Activated T-helper 1 cell treated with anti-CD3 and anti-CD28 coated beads, Interleukin-12 subunit alpha, Interleukin-12 subunit beta, Interleukin-2, Interleukin-4 antibody, amounts not matched to agents 30 ng/mL and 10 ng/mL and 1 ng/mL, durations not matched to agents 14 hours and 24 hours and 36 hours (primary cell): ENCODE measurements at places on chromosomes 12 and 14.

- H3K36me3 ChIP-seq = no peaks in the 10 kb centered on the region
- H3K27ac ChIP-seq = no peak overlapping the region
- no peak for DNase-seq
- peaks cover 14% of the 10 kb centered on the region for H3K4me1 ChIP-seq
- H3K27me3 ChIP-seq = peaks cover 19% of the 10 kb centered on the region
Observed at GRCh38 chr12:100567945-100568344, 5.5 kb upstream of the GAS2L3 start.

- no peak for DNase-seq
- no peaks in the 10 kb centered on the region for H3K4me1 ChIP-seq
- H3K36me3 ChIP-seq = no peaks in the 10 kb centered on the region
- no peak overlapping the region for H3K27ac ChIP-seq
- no peak overlapping the region for H3K4me3 ChIP-seq
Observed at GRCh38 chr12:71472441-71472911, 32.9 kb downstream of the LGR5 start.

GRCh38 chr12:765840-766239 is 13.5 kb downstream of the WNK1 start:
- peaks cover 31% of the 10 kb centered on the region for H3K4me1 ChIP-seq
- peak overlapping the region; percentile 18 for H3K27ac ChIP-seq
- H3K4me3 ChIP-seq = no peak overlapping the region
- DNase-seq = no peak
- no peaks in the 10 kb centered on the region for H3K27me3 ChIP-seq

DNA sequence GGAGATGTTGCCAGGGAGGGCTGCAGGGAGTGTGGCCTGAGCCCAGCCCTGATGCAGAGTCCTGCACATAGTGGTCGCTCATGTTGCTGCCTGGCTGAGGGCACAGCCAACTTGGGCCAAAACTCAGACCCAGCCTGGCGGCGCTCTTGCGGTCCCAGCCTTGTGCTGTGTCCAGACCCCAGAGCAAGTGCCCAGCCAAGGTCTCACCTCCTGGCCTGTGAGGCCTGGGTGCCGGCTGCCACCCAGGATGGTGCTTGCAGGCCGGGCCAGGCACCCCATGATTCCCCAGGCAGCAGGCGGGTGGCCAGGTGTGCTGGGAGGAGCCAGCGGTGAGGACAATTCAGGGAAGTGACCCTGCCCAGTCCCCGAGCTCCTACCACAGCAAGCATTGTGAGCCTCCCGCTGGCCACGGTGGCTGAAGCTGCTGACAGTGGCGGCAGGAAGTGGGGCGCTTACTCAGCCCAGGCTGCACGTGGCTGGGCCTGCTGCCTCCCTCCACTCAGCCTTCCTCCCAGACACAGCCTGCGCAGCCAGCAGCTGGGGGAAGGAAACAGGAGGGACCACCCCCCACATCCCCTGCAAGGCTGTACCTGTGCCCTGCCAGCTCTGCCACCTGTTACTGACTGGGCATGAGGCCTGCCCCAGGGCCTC is 17.7 kb upstream of the PGF start:
- no peaks in the 10 kb centered on the region for H3K36me3 ChIP-seq
- H3K4me1 ChIP-seq = no peaks in the 10 kb centered on the region
- peak; percentile 12 for DNase-seq
- no peak overlapping the region for H3K4me3 ChIP-seq
- H3K27me3 ChIP-seq = peaks cover 16% of the 10 kb centered on the region

DNA sequence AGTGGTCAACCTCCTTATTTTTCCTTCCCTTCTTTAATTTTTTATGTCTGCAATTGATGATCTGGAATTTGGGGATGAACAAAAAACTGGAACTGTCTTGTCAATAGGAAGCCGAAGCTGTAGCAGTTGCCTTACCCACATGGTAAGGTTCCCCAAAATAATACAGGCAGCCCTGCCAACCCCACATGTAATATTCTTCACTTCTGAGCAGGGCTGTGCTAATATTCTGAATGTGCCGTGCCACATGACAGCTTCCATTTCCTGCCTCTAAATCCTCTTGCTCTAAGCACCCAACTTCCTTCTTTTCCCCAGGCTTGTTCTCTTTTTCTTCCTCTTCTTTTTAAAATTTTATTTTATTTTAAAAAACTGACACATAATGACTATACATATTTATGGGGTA is 39.6 kb downstream of the GPATCH2L start:
- H3K4me1 ChIP-seq = peaks cover 13% of the 10 kb centered on the region
- peaks cover 37% of the 10 kb centered on the region for H3K36me3 ChIP-seq
- no peak overlapping the region for H3K27ac ChIP-seq
- no peak overlapping the region for H3K4me3 ChIP-seq

GRCh38 chr12:98359856-98360255 is 155.5 kb upstream of the TMPO start:
- no peak for DNase-seq
- peaks cover 20% of the 10 kb centered on the region for H3K27me3 ChIP-seq
- no peaks in the 10 kb centered on the region for H3K4me1 ChIP-seq
- H3K4me3 ChIP-seq = no peak overlapping the region

GRCh38 chr12:18224745-18225144 is 36.6 kb upstream of the PIK3C2G start:
- no peak for DNase-seq
- no peak overlapping the region for H3K27ac ChIP-seq
- no peaks in the 10 kb centered on the region for H3K4me1 ChIP-seq
- no peaks in the 10 kb centered on the region for H3K27me3 ChIP-seq

DNA sequence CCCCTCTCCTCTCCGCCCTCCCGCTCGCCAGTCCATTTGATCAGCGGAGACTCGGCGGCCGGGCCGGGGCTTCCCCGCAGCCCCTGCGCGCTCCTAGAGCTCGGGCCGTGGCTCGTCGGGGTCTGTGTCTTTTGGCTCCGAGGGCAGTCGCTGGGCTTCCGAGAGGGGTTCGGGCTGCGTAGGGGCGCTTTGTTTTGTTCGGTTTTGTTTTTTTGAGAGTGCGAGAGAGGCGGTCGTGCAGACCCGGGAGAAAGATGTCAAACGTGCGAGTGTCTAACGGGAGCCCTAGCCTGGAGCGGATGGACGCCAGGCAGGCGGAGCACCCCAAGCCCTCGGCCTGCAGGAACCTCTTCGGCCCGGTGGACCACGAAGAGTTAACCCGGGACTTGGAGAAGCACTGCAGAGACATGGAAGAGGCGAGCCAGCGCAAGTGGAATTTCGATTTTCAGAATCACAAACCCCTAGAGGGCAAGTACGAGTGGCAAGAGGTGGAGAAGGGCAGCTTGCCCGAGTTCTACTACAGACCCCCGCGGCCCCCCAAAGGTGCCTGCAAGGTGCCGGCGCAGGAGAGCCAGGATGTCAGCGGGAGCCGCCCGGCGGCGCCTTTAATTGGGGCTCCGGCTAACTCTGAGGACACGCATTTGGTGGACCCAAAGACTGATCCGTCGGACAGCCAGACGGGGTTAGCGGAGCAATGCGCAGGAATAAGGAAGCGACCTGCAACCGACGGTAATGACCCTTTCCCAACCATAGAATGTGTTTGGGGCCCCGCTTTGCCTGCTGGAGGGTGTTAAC is 615 bp downstream of the CDKN1B start:
- no peaks in the 10 kb centered on the region for H3K27me3 ChIP-seq
- DNase-seq = no peak
- peaks cover 49% of the 10 kb centered on the region for H3K36me3 ChIP-seq
- peaks cover 71% of the 10 kb centered on the region for H3K4me1 ChIP-seq
- H3K27ac ChIP-seq = peak overlapping the region; percentile 97

GRCh38 chr14:37669242-37669641 is 73.8 kb downstream of the TTC6 start:
- no peak overlapping the region for H3K27ac ChIP-seq
- H3K4me1 ChIP-seq = no peaks in the 10 kb centered on the region
- DNase-seq = no peak
- no peaks in the 10 kb centered on the region for H3K36me3 ChIP-seq

GRCh38 chr14:76023757-76024156 is 38.2 kb downstream of the IFT43 start:
- no peak for DNase-seq
- H3K4me1 ChIP-seq = no peaks in the 10 kb centered on the region
- no peak overlapping the region for H3K27ac ChIP-seq
- H3K36me3 ChIP-seq = no peaks in the 10 kb centered on the region
- H3K4me3 ChIP-seq = no peak overlapping the region
